ENCODE measurements at places on chromosomes 2 and 18.

- no peak for DNase-seq
Measured at GRCh38 chr2:42917425-42917927, 125.1 kb upstream of the HAAO start.

DNA sequence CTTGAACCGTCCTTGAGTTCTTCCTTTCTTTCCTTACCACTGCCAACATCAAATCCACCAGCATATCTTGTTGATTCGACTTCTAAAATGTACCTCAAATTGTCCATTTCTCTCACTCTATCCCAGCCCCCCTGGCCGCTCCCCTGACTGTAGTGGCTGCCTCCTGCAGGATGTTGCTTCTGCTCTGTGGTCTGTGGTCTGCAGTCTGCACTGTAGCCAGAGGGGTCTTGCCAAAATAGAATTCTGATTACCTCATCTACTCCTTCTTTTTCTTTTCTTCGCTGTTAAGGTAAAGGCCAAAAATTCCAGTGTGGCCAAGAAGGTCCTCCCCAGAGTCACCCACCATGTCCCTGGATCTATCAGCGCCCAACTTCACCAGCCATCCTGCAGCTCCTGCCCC is 79.5 kb upstream of the ALPP start:
- no peak for DNase-seq

GRCh38 chr18:3139406-3139805 is 80.4 kb downstream of the MYOM1 start:
- DNase-seq: no peak

DNA sequence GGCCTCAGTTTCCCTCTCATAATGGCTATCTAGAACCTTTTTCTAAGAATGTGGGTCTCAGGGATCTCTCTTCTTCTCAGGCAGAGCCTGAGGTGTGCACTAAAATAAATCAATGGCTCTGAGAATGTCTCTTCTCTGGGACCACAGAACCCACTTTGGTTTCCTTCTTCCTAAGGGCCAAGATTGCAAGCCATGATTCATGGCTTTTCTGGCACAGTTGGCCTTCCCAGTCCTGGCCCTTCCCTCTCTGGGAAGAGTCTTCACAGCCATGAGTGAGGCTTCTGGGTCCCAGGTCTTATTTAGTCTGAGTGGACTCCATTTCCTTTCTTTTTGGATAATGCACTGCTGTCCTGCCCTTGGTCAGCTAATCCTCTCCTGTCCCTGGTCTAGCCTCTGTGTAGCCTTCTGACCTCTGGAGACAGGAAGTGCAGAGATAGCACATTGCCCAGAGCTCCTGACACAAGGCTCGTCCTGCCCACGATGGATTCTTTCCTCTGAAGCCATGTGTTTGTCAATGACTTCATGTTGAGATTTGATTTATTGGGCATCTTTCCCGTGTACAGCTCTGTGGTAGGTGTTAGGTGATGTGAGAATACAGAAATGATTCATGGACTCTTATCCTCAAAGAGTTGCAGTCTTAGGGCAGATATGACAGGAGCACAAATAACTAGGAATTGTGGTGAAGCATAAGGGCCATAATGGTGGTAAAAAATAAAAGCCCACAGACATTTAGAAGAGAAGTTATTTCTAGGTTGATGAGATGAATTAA is 245.0 kb downstream of the CLIP4 start:
- no peak for DNase-seq

- DNase-seq: no peak
Measured at GRCh38 chr2:163751696-163752095, 15.9 kb upstream of the FIGN start.

GRCh38 chr2:43424262-43425207 is 171.3 kb downstream of the THADA start:
- DNase-seq: no peak

GRCh38 chr2:190881598-190882410 is 1.2 kb downstream of the GLS start:
- peak; percentile 84 for DNase-seq

- no peak for DNase-seq
Measured at GRCh38 chr2:170146784-170147183, 31.2 kb upstream of the MYO3B start.

- peak; percentile 35 for DNase-seq
Measured at GRCh38 chr2:27018142-27018541, 14.6 kb upstream of the TMEM214 start.

GRCh38 chr2:65823511-65823910 is 391.1 kb upstream of the SPRED2 start:
- no peak for DNase-seq

GRCh38 chr2:156892467-156893281 is 364.8 kb upstream of the GALNT5 start:
- DNase-seq: peak; percentile 90

GRCh38 chr2:113230531-113230930 is 48.2 kb downstream of the PAX8 start:
- DNase-seq: no peak

GRCh38 chr18:5142131-5142530 is 54.9 kb downstream of the AKAIN1 start:
- DNase-seq: no peak

DNA sequence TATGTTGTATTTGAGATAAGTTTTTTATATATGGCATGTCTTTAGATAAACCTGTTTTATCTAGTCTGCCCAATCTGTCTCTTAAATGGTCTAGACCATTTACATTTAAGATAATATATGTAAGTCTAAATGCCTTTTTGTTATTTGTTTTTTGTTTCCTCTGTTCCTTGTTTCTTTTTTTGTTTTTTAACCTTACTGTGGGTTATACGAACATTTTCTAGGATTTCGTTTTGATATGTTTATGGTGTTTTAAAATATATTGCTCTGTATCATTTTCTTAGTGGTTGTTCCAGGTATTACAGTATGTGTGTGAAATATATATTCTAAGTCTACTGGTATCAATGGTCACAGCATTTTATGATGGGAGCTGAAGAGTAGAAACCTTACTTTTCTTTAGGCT is 13.3 kb downstream of the BCL2L11 start:
- no peak for DNase-seq

- DNase-seq: no peak
Measured at GRCh38 chr2:106270471-106270891, 76.4 kb upstream of the UXS1 start.

GRCh38 chr18:76395609-76396008 is 99.4 kb downstream of the ZNF516 start:
- no peak for DNase-seq

DNA sequence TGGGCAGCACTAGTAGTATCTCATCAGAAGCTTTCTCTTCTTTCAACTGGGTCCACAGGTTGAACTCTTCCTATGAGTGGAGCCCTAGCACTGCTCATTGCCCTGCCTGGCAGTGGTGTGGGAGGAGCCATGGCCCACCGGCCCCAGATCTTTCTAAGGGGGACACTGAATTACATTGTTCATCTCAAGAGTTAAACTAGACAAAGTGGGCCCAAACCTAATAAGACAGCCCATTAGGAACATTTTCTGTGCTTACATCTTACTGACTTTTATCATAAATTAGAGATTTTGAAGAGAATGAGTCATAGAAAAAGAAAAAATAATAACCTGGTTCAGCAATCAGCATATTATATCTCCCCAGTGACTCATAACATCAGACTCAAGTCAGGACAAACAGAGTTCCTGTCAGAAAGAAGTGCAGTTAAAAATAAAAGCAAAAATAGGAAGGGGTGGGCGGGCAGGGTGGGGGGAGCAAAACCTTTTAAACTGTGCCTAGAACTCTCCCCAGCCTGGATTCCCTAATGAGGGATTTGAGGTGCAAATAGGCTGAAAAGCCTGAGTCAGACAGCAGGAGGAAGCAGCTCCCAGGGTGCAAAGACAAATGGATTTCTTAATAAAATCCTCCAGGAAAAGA is 161.6 kb upstream of the TRIB2 start:
- no peak for DNase-seq

DNA sequence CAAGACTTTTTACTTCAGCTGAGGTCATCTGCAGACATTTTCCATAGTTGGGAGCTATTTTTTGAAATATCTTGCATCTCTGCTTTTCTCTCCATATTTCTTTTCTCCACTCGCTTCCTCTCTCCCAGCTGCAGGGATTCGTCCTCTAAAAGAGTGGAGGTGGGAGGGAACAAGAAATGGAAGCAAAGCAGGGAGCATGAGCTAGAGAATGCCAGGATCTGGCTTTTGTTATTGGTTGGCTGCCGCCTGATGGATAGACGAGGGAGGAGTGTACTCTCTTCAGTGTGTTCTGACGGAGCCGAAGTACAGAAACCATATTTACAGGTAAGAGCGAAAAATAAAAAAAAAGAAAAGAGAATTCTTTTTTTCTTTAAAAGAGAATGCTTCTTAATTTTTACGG is at the start of gene CSRNP3:
Gene CSRNP3, plus strand, starts transcription at position 282 of the 400 bp plus-strand sequence. CDS start 125,368 bp downstream, outside the sequence.
- DNase-seq: peak; percentile 90

- DNase-seq: no peak
Measured at GRCh38 chr18:39872651-39873050, 2082.4 kb upstream of the PIK3C3 start.

DNA sequence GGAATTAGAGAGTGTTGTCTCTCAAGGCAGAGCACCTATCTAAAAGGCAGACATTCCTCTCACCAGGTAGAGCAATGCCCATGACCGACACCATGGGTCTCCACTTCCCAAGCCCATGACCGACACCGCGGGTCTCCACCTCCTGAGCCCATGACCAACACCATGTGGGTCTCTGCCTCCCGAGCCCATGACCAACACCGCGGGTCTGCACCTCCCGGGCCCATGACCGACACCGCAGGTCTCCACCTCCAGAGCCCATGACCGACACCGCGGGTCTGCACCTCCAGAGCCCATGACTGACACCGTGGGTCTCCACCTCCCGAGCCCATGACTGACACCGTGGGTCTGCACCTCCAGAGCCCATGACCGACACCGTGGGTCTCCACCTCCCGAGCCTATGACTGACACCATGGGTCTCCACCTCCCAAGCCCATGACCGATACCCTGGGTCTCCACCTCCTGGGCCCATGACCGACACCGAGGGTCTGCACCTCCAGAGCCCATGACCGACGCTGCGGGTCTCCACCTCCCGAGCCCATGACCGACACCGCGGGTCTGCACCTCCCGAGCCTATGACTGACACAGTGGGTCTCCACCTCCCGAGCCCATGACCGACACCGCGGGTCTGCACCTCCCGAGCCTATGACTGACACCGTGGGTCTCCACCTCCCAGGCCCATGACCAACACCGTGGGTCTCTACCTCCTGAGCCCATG is 262.4 kb upstream of the SALL3 start:
- no peak for DNase-seq

DNA sequence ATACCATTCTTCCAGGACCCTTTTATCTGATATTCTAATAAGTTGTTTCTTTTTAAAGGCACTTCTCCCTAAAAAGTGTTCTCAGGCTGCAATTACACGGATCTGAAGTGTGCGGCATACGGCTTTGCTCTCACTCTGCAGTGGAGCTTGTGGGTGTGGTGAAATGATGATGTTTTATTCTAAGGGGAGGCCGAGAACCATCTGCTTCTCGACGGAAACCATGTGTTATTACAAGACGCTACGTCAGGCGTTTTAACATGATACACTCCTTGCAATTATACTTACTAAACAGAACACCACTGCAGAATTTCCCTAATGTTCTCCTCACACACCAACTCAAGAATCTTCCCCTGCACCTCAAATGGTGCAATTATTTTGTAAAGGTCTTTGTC is 34.9 kb upstream of the CTDP1 start:
- DNase-seq: no peak

DNA sequence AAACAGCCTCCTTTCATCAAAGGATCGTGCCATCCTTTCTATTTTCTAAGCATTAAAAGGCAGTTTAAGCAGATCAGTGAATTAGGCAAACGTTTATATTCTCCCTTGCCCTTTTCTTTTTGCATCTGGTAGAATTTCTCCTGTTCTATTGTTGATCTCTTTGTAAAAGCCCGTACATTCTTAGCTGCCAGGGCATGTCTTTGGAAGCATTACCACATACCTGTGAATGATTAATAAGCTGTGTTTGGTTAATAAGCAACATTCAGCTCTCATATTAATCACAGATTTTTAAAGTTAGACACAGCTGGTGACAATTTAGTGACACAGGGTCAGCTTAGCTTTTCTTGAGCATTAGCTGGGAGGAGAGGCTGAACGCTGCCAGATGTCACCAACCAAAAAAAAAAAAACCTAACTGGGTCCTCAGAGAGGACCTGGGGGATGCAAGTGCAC is 33.8 kb upstream of the CYP1B1 start:
- no peak for DNase-seq

DNA sequence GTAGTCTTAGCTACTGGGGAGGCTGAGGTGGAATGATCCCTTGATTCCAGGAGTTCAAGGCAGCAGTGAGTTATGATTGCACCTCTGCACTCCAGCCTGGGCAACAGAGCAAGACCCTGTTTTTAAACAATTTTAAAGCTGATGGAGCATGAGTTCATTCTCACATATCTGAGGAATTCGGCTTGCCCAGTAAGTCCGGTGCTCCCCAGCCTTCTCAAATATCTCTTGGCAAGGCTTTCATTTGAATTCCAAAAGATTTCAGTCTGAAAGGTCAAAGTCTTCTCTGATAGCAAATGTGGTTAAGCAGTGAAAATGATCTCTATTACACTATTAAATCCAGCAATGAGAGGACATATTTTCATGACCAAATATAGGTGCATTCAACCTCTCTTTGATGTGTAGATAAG is 27.9 kb downstream of the PIEZO2 start:
- no peak for DNase-seq

GRCh38 chr18:5625076-5625475 is 81.3 kb upstream of the EPB41L3 start:
- no peak for DNase-seq

- DNase-seq: peak; percentile 53
Measured at GRCh38 chr2:26346454-26347053, at the start of gene ADGRF3. TSS of gene ADGRF3 (minus strand) at chr2:26346789. CDS start at chr2:26346234, 555 bp downstream.

GRCh38 chr18:36809590-36810381 is 19.0 kb downstream of the TPGS2 start:
- peak; percentile 32 for DNase-seq

- no peak for DNase-seq
Measured at GRCh38 chr2:206718296-206718695, at the start of gene DYTN. TSS of gene DYTN (minus strand) at chr2:206718396. CDS start at chr2:206718279, 117 bp downstream.

GRCh38 chr2:199339891-199340605 is 117.7 kb downstream of the SATB2 start:
- DNase-seq: no peak

- no peak for DNase-seq
Measured at GRCh38 chr2:161842736-161843433, 218.7 kb downstream of the SLC4A10 start.

DNA sequence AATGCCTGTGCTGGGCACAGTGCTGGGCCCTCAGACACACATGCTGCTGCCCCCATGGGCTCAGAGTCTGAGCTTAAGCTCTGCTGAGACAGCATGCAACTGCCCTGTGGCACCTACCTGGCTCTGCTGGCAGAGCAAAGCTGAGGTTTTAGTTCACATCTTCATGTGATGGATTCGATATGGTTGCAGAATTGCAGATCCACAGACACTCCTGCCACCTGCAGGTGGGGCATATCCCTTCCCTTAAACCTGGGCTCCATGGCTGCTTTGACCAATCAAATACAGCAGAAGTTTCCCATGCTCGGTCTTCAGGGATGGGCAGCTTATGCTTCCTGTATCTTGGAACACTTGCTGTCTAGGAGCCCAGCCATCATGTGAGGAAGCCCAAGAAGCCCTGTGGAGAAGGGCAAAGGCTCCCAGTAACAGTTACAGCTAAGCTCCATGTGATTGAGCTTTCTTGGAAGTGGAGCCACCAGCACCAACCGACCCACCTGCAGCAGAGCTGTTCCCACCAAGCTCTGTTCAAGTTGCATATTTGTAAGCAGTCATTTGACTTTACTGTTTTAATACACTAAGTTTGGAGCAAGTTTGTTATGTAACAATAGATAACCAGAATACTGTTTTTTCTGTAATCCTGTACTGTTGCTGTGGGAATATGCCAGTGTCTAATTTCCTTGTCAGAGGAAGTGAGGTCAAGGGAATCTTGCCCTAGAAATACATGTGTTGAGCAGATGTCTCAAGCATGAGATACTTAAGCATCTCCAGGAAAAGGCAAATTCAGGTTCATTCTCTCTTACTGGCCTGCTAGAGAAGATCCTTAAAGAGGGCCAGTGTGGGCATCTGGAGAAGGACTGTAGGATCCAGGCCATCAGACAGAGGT is 79.3 kb downstream of the SH3RF3 start:
- no peak for DNase-seq

All from NCI-H526 (cell line).